ENCODE measurements at places on chromosomes 4 and X.

DNA sequence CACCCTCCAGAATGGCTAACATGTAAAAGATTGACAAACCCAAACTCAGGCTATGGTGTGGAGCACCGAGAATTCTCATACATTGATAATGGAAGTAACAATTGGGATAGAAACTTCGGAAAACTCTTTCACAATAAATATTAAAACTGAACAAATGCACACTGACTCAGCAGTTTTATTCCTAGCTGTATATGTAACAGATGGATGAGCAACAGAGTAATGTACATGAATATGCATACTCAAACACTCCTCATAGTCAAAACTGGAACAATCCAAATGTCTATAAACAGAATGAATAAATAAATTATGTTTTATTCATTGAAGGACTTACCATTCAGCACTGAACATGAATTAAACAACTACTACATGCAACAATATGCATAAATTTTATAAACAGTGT is 37.1 kb upstream of the PDE5A start:
- no peak for DNase-seq

DNA sequence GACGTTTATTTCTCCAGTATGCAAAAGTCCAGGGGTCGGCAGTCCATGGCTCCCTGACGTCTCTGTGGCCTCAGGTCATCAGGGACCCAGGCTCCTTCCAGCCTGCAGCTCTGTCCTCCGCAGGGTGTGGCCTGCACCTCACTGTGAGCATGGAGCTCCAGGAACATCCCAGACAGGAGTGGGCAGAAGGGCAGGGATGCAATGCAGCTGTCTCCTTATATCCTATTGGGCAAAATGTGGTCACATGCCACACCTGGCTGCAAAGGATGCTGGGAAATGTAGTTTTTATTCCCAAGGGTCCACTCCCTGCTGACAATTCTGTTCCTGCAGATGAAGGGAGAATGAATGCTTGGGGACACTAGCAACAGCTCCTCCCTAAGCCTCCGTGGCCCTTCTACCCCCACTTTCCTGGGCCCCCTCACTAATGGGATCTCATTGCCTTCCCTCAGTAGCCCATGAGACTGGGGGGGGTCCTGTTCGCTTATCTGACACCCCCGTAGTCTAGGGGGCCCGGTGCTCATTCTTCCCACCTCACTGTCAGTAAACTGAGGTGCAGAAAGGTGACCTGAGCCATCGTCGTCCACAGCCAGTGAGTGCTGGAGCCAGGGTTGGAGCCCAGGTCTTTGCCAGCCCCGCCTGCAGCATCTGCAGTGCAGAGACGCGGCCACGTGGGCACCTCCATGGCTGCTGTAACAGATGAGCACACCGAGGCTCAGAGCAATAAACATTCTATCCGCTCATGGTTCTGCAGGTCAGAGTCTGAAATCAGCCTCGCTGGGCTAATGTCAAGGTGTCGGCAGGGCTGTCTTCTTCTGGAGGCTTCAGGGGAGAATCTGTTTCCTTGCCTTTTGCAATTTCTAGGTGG is 5.9 kb upstream of the GRPEL1 start:
- DNase-seq = peak; percentile 24

DNA sequence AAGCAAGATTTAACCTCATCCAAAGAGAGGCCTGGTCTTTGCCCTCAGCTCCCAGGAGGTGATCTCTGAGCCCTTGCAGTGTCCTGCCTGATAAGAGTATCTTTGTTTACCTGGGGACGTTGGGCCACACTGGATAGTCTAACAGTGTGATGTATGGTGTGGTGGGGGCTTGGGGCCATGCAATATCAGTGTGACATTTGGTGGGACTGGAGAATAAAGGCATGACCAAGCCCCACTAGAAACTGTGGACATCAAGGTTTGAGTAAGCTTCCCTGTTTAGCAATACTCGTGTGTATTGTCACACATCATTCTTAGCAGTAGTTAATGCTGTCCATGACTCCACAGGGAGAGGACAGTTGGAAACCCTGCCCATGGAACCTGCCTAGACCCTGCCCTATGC is 34.4 kb downstream of the BBS12 start:
- DNase-seq = peak; percentile 16

DNA sequence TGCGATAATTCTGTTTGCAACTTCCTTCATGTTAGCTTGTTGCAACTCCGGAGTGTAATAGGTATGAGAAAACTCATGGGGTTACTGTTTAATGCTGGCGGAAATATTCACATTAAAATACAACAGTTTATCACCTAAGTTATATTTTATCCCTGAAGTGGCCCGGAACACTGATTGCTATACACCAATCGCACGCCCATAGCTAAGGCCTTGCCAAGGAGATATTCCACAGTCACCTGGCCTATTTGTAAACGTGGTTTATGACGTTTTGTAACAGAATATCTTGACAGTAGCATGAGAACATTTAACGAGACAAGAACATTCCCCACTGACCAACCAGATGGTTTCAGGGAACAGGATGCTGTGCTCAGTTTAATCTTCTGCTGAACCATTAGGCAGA is 23.2 kb upstream of the FAM90A26 start:
- DNase-seq = no peak

DNA sequence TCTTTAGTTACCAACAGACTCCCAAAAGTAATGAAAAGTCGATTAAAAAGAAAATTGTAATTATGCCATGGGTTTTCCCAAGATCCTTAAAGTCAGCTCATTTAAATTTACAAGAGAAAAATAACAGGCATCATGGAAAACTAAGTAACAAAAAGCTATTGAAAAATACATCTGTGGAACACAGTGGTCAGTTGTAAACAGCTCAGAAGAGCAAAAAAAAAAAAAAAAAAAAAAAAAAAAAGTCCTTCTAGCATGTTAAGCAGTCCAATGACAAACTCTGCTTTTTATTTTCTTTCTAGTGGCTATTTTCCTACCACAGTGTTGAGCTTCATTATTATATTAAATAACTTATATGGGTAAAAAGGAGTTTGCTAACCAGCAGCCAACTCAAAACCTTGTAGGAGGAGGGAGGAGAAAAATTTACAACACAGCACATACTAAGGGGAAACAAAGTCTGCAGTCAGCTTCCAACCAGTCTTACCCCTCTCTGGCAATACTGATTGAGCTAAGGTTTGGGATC is 44.9 kb downstream of the RASGEF1B start:
- no peak for DNase-seq
